Globus pallidus (tissue), 1 donor: ENCODE measurements at places on chromosomes 12 and 14.

- no peak for DNase-seq
Measured at GRCh38 chr12:60684988-60685655, 1089.3 kb downstream of the SLC16A7 start.

- no peak for DNase-seq
Measured at GRCh38 chr14:68253878-68254528, 434.4 kb downstream of the RAD51B start.

GRCh38 chr14:92939699-92940098, 16.7 kb downstream of the CHGA start:
- no peak for DNase-seq

DNA sequence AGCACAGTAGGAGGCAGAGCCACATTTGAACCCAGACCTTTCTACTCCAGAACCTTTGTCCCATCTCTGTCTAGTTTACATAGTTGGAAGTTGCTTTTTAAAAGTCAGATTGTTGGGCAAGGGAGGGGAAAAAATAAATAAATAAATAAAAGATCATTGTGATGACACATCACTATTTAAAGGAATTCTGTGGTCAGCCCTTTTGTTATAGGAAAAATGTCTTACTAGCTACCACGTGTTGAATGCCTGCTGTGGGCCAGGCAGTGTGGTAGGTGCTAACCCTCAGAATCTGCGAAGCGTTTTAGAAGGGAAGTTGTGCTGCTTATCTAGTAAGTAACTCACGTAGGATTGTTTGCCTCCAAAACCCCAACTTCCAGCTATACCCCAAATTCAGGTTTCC, 62.3 kb downstream of the BHLHE41 start:
- DNase-seq: no peak

GRCh38 chr12:131340616-131341210, 370.2 kb upstream of the SFSWAP start:
- DNase-seq: no peak

DNA sequence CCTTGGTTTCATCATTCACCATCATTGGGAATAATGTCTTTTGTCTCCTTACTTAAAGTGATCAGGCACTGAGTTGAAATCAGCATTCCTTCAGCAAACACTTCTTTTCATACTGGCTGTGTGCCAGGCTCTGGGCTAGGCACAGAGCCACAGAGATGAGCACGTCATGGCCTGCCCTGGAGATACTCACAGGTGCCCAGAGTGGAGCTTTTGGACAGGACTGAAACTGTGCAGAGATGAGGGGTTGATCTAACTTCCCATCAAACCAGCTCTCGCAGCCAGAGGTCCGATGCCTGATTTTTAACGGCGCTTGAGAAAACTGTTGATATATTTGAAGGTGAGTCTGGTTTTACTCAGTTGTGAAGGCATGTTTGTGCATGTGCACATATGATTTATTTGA, 43.1 kb downstream of the CACNA1C start:
- no peak for DNase-seq

GRCh38 chr14:66038618-66039017, 447.6 kb upstream of the CCDC196 start:
- peak; percentile 47 for DNase-seq

DNA sequence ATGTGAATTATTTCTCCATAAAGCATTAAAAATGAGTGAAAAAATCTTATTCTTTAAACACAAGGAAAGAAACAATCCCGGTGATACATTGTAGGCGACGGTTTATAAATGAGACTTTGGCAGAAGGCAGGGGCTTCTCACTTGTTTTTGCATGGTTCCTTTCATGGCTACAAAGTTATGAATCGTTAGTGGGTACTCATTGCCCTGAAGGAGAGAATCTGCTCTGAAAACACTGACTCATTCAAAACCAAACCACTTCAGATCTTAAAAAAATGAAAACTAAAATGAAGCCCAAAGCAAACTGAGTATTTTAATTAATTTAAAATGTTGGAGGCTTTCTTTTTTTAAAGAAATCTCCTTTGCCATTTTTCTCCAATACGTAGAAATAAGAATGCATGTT, 41.4 kb upstream of the AMIGO2 start:
- no peak for DNase-seq

DNA sequence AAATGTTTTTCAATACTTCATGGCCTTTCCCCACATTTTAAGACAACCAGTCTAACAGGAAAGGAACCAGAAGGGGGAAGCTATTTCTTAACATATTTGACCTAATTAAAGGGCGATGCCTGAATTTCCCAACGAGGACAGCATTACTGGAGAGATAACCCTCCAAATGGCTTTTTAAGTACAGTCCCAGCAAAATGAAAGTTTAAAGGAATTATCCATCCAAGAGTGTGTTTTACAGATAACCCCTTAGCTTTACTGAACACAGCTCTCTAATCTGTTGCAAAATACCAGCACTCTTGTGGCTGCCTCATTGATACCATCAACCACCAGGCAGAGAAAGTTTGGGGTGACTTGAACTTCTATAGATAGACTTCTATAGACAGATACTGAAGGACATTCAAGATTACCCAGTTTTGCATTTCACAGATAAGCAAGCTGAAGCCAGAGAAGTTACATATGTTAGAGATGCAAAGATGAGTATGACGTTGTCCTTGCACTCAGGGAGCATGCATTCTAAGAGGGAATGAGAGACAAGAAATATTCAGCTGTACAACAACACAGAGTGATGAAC, 41.3 kb upstream of the DUSP6 start:
- DNase-seq: no peak

DNA sequence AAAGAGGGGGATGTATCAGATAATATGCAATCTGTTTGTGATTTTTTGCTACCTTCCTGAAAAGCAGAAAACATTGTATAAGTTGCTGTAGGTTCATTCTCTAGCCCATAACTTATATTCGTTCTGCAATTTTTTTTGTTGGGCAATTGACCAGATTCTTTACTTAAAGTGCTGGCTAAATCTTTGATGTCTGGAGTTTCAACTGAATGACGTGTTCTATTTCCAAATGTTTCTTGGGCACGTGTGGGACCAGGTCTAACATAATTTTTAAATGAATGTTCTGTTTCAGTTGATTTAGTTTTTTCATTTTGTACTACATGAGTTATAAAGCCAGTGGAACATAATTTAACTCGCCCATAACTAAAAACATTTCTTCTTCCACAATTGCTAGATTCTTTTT, 3.8 kb downstream of the MLH3 start:
- DNase-seq: no peak

- DNase-seq: no peak
Measured at GRCh38 chr14:86777963-86778602, 1214.9 kb downstream of the GALC start.

DNA sequence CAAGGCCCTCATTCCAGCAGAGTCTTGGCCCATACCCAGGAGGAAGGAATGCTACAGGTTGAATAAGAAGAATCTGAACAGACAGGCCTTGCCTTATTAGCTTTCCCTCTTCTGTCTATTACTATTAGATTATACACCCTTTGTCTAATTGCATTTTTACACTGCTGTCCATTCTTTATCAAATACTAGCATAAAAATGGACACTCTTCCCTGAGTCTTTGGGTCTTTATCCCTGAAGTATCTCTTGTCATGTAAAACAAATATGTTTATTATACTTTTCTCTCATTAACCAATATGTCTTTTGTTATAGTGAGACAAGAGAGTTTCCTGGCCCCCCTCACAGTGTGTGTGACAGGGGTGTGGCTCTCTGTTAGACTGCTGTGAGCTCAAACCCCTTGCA, 897.4 kb upstream of the SEL1L start:
- DNase-seq: no peak

- DNase-seq: no peak
Measured at GRCh38 chr12:9706086-9706685, 26.7 kb downstream of the CLECL1 start.
